ENCODE measurements at places on chromosomes 3 and 15. TPM values are rescaled to one million over a fixed set of nuclear protein-coding genes. Genes with fewer than 3 reads are reported as not detected.

DNA sequence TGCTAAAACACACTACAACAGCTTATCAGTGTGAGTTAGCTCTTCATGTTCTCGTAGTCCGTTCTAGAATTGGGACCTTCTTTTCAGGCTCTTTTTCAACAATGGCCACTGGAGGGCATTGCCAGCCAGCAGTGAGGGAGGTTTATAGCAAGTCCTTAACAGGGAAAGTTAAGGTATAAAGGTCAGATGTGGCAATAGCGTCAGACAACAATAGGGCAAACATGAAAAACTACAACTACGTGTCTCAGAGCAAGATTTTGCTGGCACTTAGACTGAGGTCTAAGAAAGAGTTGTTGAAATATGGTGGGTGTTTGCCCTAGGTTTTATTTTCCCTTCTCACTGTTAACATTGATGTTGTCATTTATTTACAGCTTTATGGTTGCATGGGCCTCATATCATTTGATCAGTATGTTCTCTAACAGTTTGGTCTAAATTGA, 161.4 kb downstream of the GMNC start:
- DNase-seq, result peak; percentile 72

DNA sequence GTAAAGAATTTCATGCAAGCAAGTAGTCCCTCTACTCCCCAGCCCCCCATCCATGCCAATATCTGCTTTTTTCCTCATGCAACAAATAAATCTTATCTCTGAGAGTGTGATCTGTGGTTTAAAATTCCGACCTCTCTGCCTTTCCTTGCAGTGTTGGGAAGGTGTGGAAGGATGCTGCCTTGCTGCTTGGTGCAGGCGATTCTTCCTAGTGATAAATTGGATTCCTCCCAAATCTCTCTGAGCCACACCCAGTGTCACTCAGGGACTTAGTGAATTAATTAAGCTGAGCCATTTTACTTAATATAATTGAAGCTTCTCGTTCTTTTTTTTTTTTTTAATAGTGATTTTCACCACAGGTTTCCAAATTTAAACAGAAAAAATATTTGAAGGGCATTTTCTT, 3.4 kb downstream of the GAP43 start:
- no peak for DNase-seq

DNA sequence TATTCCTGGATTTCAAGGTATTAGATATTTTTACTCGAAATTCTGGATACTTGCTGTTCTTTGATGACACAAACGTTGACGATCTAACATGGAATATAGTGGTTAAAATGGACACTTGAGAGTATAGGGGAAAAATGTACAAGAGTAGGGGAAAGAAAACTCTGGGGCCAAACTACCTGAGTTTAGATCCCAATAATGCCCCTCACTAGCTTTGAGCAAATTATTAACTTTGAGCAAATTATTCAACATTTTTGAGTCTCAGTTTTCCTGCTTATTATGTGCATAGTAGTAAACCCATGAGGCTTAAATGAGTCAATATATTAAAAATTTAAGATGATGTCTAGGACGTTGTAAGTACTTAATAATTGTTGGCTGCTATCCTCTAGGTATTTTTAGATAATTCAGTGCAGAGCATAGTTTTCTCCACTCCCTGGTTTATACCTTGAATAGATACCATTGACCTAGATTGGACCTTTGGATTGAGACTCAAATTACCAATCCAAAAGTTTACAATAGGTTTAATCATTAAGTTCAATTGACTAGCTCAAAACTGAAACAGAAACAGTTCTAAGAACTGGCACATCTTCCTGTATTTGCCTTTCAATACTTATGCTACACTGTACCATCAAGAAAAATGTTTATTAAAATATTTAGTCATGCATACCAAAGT, 4.5 kb downstream of the ADGRG7 start:
- no peak for DNase-seq

The SCG5 gene
- 46.2 TPM for total RNA-seq

GRCh38 chr15:90225047-90225446, 8.7 kb downstream of the CIB1 start:
- DNase-seq, result no peak

The IL20RB gene
- total RNA-seq, result 0.51 TPM
